ENCODE measurements at places on chromosomes 5 and 9.

- no peak for DNase-seq
Measured at GRCh38 chr5:88674356-88675167, 208.4 kb downstream of the MEF2C start.

DNA sequence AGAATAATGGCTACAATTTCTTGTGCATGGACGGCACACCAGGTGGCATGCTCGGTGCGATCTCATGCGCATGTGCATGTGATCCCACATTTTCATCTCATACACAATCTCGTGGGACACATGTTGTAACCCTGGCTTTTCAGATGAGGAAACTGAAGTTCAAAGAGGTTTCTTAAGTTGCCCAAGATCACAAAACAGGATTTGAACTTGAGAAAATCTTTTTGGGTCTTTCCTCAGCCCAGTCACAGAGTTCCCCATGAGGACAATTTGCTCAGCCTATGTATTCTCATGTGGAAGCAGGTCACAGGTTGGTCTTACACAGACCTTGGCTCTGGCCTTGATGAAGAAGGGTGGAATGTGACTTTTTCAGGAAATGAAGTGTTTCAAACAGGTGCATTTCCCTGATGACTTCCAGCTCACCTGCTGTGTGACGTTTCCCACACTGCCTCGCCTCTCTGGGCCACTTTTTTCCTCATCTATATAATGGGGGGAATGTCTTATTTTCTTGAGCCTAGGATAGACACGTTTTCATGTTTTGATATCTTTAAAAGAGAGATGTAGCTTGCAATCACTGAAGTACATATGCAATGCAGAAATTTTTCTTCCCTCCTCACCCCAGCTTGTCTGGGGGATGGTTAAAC lies 7.1 kb upstream of the ORM1 start:
- no peak for DNase-seq

DNA sequence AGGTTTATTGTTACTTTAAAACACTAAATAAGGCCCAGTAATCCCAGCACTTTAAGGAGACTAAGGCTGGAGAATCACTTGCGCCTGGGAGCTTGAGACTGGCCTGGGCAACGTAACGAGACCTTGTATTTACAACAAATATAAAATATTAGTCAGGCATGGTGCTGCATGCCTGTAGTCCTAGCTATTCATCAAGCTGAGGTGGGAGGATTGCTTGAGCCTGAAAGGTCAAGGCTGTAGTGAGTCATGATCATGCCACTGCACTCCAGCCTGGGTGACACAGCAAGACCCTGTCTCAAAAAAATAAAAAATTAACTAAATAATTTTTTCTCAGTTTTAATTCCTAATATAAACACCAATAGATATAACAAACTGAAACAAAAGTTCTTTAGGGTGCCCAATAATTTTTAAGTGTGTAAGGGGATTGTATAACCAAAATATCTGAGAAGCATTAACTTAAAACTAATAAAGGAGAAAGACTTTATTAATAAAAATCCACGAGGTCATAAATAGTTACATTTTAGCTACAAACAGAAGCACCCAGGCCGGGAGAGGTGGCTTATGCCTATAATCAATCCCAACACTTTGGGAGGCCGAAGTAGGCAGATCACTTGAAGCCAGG lies 32.7 kb downstream of the FAM13B start:
- DNase-seq, result no peak

DNA sequence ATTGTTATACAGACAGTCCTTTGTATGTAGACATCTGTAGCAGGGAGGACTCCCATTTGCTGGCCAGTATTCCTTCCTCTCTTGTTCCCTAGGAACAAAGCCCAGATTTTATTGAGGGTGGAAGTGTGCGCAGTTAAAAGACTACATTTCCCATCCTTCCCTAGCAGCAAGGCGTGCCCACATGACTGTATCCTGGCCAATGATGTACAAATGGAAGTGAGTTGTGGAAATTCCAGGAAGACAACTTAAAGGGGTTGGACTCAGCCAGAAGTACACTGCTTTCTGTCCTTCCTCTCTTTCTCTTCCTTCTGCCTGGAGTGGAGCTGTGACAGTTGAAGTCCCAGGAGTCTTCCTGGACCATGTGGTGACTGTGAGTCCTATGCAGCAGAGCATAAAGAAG lies 89.0 kb downstream of the HRH2 start:
- no peak for DNase-seq

- no peak for DNase-seq
Measured at GRCh38 chr5:152388610-152389009, 16.5 kb downstream of the NMUR2 start.

DNA sequence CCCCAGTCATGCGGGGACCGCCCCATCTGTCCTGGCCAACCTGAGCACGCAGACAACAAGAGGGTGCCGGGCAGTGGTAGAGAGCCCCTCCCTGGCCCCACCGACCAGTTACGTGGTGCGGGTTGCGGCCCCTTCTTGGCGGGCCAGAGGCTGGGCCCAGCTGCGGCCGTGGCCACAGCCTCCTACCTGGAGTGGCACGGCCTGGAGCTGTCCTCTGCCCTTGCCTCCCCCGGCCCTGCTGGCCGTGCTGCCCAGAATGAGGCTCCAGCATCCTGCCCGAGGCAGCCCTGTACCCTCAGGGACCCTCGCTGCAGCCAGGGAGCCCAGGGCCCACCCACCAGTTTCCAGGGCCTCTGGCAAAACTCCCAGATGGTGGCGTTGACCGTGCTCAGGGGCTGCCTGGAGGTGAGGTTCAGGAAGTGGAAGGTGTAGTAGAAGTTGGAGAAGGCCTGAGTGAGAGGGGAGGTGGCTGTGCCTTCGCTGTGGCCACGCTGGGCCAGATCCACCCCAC lies 5.7 kb downstream of the ENTPD8 start:
- no peak for DNase-seq

DNA sequence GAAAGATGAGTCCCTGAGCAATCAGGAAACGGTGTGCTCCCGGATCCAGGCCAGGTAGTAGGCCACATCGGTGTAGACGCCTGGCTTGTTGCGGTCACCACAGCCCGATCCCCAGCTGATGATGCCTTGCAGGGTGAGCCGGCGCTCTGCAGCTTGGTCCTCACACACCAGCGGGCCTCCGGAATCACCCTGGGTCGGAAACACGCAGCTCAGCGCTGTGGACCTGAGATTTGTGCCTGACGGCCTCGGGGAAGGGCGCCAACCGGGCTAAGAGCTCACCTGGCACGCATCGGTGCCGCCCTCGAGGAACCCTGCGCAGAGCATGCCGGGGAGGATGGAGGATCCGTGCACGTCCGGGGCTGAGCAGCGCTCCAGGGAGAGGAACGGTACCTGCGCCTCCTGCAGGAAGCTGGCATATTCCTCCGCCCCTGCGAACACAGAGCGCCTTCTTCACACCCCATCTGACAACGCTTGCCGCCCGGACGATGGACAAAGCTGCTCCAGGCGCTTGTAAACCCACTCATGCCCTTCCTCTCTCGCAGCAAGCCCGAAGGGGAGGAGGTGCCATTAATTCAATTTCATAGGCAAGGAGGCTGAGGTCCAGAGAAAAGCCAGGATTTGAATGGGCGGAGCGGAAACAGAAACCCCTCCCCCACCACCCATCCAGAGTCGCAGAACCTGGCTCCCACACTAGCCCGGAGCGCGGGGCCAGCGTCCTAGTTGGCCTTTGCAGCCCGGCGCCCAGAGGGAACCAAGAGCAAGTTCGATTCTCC lies 2.0 kb upstream of the PFN3 start:
- peak; percentile 42 for DNase-seq

- no peak for DNase-seq
Measured at GRCh38 chr5:179323026-179323870, 22.0 kb downstream of the ADAMTS2 start.

DNA sequence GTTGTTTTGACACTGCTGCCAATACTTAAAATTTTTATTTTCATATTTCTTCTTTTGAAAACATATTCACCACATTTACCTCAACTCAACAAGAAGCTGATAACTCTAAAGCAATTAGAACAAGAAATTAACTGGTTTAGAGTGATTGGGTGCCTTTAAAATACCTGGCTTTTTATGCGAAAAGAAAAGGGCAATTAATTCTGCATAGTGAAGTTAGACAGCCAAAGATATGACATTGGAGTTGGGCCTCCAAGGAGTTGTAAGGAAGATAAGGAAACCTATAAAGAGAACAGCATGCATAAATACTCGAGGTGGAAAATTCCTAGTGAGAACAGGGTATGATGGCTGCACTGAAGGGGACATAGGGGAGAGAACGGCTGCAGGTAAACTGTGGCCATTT lies 9.6 kb downstream of the AK6 start:
- no peak for DNase-seq

- DNase-seq, result no peak
Measured at GRCh38 chr9:1087120-1087881, 37.1 kb downstream of the DMRT2 start.

DNA sequence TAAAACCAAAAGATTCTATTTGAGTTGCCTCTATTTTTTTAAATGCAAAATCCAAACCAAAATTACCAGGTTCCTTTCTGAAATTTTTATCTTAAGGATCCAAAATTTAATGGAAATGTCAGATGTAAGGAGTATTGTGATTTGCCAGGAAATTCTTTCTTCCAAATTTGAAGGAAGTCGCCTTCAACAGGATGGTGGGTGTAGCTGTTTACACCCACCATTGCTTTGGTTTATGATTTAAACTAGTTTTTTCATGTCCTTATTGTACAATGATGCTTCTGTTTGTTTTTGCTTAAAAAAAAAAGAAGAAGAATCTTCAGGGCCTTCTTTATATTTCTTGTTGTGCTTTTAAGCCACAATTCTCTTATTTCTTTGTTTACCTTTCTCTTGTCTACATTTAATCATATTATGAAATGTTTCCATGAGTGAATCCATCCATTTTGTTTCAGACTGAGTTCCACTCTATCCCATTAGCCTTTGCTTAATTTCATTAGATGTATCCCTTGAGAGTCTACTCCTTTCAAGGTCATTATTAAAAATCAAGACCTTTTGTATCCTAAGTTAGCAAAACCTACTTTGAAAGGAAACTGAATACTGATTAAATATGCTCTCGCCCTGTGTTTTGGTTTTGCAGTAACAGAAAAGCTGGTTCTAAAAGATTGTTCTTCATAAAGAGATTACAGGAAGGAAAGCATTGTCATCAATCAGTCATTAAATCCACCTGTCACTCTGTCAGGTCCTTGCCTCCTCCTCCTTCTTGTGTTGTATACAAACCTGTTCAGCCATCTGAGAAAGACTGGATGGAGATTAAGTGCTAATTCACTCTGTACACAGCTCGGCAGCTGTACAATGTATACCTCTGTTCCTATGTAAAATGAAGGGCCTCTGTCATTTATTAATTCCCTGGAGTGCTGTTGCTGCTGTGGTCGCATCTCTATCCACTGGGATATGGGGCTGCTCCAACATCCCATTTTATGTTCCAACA lies 45.5 kb upstream of the SLC2A8 start:
- DNase-seq, result no peak

- DNase-seq, result no peak
Measured at GRCh38 chr5:10525124-10525495, 38.8 kb upstream of the ANKRD33B start.

DNA sequence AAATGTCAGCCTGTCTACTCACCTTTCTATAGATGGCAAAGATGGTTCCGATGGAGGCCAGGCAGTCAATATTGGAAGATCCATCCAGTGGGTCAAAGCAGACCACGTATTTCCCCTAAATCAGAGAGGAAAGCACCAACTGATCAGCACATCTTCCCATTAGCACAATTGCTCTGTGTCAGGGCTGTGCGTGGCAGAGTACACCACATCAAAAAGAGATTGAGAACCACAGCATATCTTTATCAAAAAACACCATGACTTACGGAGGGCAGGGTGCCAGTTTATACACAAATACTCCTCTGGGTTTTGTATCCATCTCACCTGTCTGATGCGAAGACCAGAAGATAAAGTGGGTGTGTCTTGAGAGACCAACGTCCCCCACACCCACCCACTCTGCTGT lies 9.1 kb downstream of the FBP2 start:
- DNase-seq, result no peak

- no peak for DNase-seq
Measured at GRCh38 chr5:170907758-170908157, 45.9 kb downstream of the RANBP17 start.

- no peak for DNase-seq
Measured at GRCh38 chr5:113047733-113048652, 71.4 kb downstream of the DCP2 start.

GRCh38 chr9:13705373-13705772 lies 425.9 kb upstream of the MPDZ start:
- no peak for DNase-seq

DNA sequence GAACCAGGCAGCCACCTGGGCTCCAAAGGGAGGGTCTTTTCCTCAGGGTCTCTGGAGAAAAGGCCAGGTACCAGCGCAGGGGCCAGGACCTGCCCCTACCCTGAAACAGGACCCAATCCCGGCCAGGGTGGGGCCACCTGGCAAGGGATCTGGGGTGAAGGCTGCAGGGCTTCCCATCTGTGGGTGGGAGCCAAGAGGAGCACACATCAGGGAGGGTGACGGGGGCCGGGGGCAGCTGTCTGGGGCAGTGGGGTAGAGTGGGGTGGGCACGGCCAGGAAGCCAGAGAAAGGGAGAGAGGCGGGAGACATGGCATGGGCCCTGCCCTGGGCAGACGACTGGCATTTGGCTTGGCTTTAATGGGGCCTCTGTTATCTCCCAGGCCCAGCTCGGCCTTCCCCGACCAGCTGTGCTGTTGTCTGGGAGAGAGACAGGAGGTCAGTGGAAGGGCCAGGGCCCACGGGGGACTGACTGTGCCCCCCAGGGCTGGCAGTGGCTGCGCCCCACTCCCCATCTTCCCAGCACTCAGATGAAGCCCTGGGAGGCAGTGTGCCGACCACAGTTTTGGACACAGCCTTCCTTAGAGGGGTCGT lies 57.2 kb upstream of the RNF130 start:
- DNase-seq, result no peak

GRCh38 chr5:83306572-83307241 lies 164.8 kb upstream of the VCAN start:
- no peak for DNase-seq

GRCh38 chr5:154044581-154044980 lies 5.8 kb downstream of the MFAP3 start:
- DNase-seq, result no peak

DNA sequence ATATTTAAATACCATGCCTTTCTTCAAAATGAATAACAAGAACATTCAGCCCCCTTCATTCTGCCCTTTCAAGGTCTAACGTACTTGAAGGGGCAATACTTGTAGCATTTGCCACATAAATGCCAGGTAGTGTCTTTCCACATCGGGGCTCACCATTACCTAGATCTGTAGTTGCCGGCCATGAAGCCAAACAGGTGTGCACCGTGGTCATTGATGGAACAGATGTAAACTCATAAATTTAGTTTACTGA lies 193.0 kb downstream of the CD180 start:
- DNase-seq, result no peak

DNA sequence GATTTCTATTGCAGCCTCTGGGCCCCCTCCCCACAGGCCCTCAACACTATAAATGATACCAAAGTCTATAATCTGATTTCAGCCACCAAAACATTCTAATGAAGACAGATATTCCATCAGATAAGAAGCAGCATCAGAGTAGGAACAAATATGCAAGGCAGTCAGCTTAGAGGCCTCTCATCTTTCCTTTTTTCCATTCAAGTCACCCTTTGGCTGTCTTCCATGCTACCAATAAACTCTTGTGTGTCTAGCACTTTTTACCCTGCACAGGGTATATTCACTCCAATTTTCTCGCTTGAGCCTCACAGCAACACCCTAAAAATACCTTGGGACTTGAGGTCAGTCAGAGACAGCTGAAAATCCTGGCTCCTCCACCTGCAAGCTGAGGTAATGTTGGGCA lies 193.7 kb downstream of the BRINP1 start:
- no peak for DNase-seq

Measured in hematopoietic multipotent progenitor cell treated with erythropoietin and hydrocortisone succinate and interleukin-3 and kit ligand, for 15 days (in vitro differentiated cells).